ENCODE measurements at places on chromosomes 1 and 21.

- no peak for DNase-seq
Measured at GRCh38 chr21:33668180-33668579, 25.9 kb downstream of the ITSN1 start.

DNA sequence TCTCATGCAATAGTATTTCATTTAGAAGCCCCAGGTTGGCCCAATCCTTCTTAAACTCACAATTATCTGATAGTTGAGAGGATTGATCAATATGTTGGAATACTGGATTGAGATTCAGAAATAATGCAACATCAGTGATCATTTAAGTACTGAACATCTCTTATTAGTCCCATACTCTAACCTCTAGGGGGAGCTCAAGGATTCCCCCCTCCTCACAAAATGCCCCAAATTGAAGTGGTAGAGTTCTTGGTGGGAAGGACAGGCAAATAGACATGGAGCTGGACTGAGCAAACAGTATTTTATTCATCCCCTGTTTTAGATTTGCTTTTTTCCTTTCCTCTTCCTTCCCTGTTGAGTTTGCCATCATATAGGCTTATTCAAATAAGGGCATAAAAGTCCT lies 62.8 kb downstream of the NGF start:
- DNase-seq = no peak

- DNase-seq = no peak
Measured at GRCh38 chr21:40043423-40043822, 176.2 kb downstream of the PCP4 start.

DNA sequence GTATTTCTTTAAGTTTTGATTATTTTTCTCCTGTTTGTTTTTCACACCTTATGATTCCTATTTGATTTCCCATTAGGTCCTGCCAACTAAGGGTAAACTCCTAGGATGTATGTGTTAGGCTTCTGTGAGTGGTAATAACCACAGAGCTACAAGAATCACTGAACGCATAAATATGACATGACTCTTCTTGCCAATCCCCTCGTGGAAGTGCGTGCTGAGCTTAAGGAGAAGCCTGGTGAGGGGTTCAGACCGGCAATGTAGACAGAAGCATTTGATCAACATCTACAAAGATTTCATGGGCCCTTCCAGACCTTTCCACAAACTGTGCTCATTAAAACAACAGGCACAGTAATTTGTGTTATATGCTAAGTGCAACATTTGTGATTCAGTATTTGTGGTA lies 273.8 kb upstream of the SNX7 start:
- no peak for DNase-seq

DNA sequence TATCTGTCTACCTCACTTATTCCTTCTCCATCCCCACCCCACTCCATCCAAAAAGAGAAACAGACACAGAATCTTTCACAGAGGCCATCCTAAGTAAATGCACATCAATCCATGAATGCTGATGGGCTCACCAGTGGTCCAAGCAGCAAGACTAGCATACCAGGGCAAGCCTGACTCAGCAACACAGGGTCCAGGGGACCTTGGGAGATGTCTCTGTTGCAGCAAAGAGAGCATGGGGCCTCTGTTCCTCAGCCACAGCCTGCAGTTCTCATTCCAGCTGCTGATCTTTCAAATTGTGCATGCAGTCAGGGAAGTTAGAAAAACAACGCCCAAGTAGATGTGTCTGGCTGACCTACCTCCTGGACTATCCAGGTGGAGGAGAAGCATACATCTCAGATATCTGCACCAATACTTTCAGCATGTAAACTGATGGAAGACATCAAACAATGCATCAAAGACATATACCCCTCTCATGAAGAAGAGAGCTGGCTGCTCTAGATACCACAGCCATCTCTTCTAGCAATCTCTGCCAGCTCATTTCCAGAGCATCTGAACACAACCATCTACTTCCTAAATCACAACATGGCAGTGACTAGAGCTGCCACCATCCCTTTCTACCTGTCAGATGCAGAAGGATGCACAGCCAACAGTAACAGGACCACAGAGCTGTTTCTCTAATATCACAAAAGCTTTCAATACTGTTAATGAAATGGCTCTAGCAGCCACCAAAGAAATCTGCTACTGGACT lies 54.5 kb downstream of the CD34 start:
- DNase-seq = no peak
